ENCODE measurements at places on chromosomes 5 and 9.

GRCh38 chr5:152551061-152551460 is 146.0 kb upstream of the NMUR2 start:
- no peak for DNase-seq

DNA sequence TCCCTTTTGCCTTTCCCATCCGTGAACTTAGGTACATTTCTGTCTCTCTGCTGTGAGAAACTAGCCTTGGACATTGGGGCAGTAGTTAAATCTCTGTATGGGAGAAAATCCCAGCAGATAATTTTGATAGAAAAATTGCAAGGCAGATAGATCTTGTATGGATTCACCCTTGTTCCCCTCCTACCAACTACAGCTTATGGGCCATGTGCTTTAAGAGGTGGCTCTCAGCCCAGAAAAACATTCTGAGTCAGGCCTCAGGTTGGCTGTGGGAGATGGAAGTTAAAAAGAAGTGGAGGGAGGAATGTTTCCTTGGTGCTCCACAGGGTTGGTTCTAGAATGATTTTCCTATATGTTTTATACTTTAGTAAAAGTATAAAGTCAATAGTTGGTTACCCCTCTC is 1.4 kb upstream of the KDM3B start:
- DNase-seq = no peak

- DNase-seq = no peak
These were observed 177.2 kb downstream of the OSTF1 start for GRCh38 chr9:75265525-75265972.

GRCh38 chr9:95211028-95211427 is 106.5 kb downstream of the FANCC start:
- DNase-seq = no peak

- DNase-seq = no peak
These were observed 11.3 kb downstream of the RGS14 start for GRCh38 chr5:177368869-177369644.

GRCh38 chr5:131854134-131854533 is 57.3 kb upstream of the FNIP1 start:
- no peak for DNase-seq

DNA sequence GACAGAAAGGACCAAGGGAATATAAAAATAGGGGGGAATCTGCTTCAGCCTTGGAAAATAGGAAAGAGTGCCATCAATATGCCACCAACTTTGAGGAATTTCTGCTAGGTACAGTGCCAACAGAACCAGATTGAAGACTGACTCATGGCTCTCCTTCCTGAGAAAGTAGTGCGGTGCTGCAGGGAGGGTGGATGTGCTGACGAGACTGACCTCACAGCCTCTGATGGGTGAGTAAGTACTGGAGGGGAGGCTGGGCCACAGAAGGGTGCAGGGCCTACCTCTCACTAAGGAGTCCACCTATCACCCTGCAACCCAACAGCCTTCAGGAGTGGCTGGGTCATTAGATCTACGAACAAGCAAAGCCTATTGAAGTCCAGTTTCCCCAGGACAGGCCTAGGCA is 187.6 kb downstream of the GABBR2 start:
- DNase-seq = no peak

DNA sequence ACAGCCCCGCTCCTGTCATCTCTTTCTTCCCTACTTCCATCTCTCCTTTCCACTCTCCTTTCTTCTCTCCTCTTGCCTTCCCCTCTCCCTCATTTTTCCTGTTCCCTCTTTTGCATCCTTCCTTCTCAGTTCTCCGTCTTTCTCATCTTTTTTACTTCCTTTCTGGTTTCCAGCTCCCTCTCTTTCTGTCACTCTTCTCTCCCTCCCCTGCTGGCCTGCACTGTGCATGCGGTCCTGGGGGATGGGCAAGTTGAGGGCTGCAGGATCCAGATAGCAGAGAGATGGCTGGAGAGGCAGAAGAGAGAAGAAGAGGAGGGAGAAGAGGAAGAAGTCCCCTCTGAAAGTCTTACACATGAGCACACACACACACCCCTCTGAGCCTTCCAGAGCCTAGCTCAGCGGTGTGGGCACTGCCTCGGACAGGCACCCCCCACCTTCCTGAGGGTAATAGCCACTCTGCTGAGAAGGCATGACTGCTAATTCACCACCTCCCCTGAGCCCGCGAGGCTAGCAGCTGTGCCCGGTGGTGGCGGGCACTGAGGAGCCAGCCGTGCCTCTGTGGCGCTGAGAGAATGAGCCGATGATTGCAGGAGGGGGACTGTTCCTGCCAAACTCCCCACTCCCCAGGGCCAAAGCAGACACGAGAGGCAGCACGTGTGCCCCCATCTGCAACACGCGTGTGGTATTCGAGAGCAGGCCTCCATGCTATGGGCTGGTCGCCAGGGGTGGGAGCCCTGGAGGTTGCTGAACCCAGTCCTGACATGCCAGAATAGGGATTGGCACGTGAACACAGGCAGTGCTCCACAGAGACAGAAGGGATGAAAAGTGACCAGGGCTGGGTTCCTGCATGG is 3.7 kb upstream of the CAMK2A start:
- DNase-seq = no peak

DNA sequence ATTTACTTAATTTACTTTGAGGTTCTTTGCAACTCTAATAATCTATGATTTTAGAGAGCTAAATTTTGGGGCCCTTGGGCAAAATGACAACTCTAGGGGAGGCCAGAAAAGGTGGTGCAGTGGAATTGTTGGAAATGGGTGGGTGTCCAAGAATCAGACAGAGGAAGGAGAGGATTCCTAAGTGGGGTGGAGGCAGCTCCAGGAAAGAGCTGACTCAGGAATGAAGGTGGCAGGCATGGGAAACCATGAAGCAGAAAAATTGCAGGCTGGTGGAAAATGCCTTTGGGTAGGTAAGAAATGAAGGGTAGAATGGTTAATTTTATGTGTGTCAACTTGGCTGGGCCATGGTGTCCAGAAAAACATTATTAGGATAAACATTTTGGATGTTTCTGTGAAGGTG is 248.5 kb upstream of the TUT7 start:
- DNase-seq = no peak

DNA sequence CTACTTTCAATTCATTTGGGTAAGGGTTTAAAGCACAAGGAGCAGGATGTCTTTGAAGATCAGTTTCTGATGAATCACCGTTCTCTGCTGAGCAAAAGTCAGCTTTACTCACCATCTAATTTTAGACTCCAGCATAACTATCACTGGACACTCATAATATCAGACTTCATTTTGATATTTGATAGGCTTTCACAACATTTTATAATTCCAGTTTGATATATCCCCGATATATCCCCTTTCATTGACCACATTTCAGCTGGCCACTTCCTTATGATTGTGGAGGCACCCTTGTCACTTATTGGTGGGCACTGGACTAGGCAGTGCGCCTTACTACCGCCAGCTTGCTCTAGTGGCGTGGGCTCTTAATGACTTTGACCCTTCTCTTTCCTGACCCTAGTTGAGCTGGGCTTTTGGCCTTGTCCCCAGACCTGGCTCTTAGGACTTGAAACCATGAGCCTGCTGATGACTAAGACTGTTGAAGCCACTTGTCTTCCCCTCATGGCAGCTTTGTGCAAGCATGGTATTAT is 46.8 kb downstream of the CYSTM1 start:
- DNase-seq = no peak

GRCh38 chr5:171614511-171614910 is 171.1 kb upstream of the SMIM23 start:
- DNase-seq = no peak

DNA sequence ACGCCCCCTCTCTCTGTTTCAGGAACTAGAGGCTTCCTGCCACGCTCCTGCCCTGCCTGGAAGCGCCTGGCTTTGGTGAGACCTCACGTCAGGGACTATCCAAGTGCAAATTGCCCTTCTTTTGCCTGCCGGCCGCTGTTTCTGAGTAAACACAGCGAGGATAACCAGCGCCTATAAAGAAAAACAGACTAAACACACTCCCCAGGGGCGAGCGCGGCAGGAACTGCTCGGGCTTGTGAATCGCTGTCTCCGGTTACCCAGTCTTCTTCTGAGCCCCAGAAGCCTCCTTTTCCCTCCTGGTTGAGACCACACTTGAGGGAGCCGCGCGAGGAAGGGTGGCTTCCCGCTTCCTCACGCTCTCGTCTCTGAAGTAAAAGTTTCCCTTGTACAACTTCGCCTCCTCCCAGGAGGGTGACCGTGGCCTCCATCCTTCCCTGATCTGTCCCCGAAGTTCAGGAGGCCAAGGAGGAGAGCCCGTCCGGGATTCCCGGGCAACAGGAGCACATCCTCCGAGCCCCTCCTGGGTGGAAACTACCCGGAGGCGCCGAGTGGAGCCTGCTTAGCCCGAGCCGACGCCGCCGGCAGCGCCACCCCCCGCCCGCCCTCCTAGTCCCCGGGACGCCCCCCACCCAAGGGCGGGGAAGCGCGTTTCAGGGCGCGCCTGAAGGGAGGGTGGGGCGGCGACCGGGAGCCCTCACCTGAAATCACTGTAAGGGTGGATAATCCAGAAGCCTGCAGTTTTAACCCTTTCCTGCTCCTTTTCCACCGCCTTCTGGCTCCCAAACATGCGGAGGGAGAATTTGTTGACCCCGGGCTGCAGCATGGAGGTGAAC is 993 bp downstream of the HCN1 start:
- DNase-seq = no peak

DNA sequence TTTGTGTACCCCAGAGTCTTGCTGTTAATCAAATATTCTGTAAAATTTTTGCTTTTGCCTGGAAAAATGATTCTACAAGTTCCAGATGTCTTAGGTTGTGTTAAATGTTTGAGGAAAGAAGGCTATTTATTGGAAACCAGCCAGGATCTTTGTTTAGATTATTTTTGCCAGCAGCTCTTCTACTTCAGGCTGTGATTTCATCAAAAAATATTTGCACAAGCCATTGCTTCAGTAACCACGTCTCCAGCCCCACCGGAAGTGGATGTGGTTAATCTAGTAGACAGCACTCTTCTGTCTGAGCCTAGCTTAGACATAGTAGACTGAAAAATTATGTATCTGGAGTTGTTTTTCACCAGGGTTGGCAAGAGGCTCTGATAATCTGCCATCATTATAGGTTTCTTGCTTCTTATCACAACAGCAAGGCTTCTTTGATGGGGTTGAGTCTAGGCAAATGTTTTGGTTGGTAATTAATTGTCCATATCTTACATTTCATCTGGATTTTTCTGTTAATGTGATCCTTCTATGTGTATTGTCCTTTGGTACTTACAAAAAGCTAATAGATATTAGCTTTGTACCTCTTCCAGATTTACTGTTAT is 17.1 kb downstream of the KCTD16 start:
- DNase-seq = peak; percentile 38

DNA sequence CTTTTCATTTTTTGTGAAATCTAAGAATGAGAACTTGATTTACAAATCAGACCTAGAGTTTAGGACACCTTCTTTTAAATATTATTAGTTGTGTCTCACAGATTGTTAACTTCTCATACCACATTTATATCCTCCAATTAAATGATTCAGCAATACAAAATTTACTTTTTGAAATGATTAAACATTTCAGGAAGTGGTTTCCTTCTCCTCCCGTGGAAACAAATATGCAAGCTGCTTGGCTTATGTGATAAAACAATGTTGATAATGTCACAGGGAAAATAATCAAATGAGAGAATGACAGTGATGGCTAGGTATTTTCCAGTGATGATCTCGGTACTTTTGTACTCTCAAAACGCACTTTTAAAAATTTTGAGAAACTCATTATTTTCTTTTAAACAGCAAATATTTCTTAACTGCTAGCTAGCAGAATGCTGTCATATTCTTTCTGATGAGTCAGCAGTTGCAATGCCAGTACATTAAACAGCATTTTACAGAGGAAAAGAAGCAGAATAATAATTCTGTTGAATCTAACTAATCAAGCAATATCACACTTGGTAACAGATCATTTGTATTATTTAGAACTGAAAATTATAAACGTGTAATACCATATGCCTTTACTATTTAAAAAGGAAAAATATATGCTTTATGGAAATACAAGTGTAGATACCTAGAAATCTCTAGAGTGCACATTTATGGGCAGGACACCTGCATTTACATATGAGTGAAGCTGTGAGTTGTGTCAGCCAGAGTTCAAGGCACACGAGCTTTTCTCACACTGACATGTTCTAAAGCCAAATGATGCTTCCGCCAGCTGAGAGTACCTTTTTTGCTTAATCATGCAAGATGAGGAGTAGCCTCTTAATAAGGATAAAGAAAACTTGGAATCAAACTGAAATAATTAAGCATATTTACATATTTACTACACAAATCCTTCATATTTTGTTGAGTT is 53.6 kb upstream of the CDH18 start:
- DNase-seq = no peak

- DNase-seq = no peak
These were observed 7.6 kb downstream of the TTC16 start for GRCh38 chr9:127723444-127723843.

DNA sequence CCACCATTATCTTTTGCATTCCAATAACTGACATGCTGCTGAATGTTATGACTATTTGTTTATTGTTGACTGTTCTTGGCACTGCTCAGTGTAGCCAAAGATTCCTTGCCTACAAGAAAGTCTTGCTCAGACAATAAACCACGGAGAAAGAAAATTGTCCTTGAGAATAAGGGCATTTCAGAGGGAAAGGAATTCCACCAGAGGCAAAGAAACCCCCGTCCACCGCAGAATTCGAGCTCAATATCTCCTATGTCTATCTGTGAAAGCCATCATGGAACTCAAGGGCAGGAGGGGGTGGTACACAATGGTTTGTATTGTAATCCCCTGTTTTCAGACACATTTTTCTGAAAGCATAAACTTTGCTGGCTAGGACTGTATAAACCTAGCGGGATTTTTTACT is 70.3 kb upstream of the ADAMTS16 start:
- no peak for DNase-seq

GRCh38 chr5:34740389-34740806 is 84.3 kb downstream of the RAI14 start:
- DNase-seq = peak; percentile 63

- DNase-seq = no peak
These were observed 4.6 kb upstream of the FEM1C start for GRCh38 chr5:115549154-115549553.

DNA sequence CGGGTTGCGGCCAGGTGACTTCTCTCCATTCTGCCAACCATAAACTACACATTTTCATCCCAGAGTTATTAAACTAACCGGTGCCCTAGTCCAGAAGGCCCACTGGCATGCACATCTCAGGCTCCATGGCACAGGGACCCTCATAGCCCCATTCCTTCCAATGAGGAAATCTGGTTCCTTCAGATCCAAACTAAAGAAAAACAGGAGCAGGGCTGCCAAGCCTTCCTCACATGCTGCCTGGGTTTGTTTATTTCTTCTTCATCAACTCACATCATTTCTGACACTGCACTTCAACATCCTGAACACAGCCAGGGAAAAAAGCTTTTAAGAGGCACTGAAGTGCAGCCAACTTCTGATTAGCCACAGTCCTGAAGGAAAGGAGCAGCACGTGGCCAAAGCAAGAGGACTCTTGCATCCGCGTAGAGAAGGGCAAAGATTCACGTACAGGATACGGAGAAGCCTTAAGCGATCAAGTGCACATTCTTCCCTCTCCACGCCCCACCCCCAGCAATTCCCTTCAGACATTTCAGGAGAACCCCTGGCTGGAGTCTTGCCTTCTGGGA is 22.5 kb downstream of the LHFPL2 start:
- no peak for DNase-seq

GRCh38 chr5:74021126-74021525 is 395.1 kb downstream of the ARHGEF28 start:
- no peak for DNase-seq

GRCh38 chr9:116924462-116925110 is 237.5 kb downstream of the TRIM32 start:
- DNase-seq = no peak
